A549 treated with CpdA at 1 μM for 4 hours (cell line): ENCODE measurements at places on chromosomes 7 and 10. TPM values are rescaled to one million over a fixed set of nuclear protein-coding genes. Genes with fewer than 3 reads are reported as not detected.

The CALHM1 gene
- not detected in 5 replicates for total RNA-seq

The CPA2 gene
- 0.08 to 0.20 TPM (median 0.09 TPM) in 3 of 5 replicates, not detected in the others for total RNA-seq

The HOXA7 gene
- 4.8 to 6.3 TPM (median 5.5 TPM) in 5 replicates for total RNA-seq

The IL6 gene
- total RNA-seq = 1.4 to 7.2 TPM (median 2.4 TPM) in 5 replicates

The NXPH1 gene
- total RNA-seq = not detected in 5 replicates

The LIPK gene
- not detected in 5 replicates for total RNA-seq

The HOXA6 gene
- 1.4 to 1.9 TPM (median 1.8 TPM) in 5 replicates for total RNA-seq

The KLF14 gene
- 0.03 to 0.06 TPM (median 0.05 TPM) in 3 of 5 replicates, not detected in the others for total RNA-seq

The KNDC1 gene
- 0.82 to 2.5 TPM (median 2.1 TPM) in 5 replicates for total RNA-seq

The PODXL gene
- total RNA-seq = 44.7 to 71.9 TPM (median 60.4 TPM) in 5 replicates

The PPP1R17 gene
- not detected in 5 replicates for total RNA-seq

The SORCS3 gene
- not detected in 5 replicates for total RNA-seq

The POMZP3 gene
- 18.7 to 25.8 TPM (median 23.5 TPM) in 5 replicates for total RNA-seq

The BMPER gene
- total RNA-seq = 7.2 to 12.3 TPM (median 8.3 TPM) in 5 replicates

The CFAP46 gene
- 1.0 to 1.5 TPM (median 1.3 TPM) in 5 replicates for total RNA-seq

The UBTD1 gene
- 12.0 to 19.6 TPM (median 19.1 TPM) in 5 replicates for total RNA-seq
